ENCODE measurements at places on chromosomes 2 and 18.

DNA sequence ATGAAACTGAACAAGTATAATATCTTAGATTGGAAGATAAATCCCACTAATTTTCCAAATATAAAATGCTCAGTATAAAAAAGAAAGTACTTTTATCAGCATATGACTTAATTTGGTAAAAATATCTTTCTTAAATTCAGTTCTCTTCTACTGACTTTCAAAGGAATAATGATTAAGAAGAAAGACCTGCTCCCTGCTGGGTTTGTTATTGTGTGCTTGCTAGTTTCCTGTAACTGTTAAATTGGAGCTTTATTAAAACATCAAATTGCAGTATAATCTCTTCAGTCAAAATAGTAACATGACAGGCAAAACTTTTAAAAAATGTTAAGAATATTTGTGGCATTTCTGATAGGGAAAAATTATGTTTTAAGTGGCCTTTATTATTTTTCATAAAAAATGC lies 1317.4 kb upstream of the CDH2 start:
- DNase-seq: no peak

DNA sequence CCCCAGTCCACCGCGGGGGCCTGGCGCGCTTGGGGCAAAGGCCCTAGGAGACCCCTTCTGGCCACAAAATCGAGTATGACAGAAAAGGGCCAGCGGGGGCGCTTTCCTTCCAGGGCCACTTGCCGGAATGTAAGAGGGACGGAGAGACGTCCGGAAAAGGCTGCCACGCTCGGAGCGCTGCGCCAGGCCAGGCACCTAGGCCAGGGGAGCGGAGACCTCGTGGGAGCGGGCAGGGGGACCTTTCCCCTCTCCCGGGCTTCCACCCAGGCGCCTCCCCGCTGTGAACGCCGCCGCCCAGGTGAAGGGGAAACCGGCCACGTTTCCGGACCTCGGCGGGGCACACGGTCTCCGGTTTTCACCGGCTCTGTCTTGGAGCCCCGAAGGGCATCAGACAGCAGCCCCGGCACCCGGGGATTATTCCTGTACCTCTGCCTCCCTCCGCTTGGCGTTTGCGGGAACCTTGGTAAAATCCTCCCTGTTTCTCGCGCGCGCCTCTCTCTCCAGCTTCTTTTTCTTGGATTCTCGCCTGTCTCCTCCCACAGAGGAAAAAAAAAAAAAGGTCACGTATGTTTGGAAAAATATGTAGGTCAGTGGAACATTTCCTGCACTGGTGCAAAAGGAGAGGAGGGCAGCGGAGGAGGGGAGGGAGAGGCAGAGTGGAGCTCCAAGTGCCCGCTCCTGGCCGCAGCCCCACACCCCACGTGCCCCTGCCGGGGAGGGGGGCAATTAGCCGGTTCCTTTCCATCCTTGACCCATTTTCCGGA lies 1.2 kb upstream of the NPAS2 start:
- DNase-seq: no peak

DNA sequence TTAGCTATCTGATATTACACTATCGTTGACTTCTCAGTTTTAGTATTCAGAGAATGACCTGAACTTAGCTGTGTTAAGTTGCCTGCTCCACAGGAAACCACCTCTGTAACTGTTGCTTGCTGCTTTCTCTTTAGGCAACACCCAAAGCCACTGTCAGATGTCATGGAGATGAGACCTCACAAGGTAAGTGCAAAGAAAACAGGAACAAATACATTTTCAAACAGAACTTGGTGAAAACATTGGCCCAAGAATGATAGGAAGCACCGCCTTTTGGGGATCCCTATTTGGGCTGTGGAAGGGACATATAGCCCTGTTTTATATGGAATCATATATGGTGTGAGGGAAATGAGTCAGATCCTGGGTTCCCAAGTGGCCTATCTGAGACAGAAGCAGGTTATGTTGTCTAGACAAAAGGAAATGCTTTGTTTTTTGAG lies 143.4 kb downstream of the UBE2E3 start:
- no peak for DNase-seq

DNA sequence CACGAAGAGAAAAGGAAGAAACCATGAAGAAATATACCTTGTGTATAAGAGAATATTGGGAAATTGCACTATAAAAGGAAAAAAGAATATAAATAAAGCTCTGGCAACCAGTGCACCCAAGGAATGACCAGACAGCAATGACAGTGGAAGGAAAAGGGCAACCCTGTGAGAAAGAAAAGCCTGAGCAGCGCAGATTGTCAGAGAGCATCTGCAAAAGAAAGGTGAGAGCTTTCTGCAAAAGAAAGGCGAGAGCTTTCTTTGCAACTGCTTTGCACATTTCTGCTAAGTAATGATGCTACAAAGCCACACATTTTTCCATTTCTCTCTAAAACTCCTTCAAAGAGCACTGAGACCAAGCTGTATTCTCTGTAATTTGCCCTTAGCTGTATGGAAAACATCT lies 83.6 kb downstream of the CTNNA2 start:
- no peak for DNase-seq

- DNase-seq: no peak
These were observed 1.8 kb downstream of the TMX3 start for GRCh38 chr18:68713131-68713530.

- DNase-seq: no peak
These were observed 5.9 kb downstream of the SLC9A4 start for GRCh38 chr2:102478686-102479470.

DNA sequence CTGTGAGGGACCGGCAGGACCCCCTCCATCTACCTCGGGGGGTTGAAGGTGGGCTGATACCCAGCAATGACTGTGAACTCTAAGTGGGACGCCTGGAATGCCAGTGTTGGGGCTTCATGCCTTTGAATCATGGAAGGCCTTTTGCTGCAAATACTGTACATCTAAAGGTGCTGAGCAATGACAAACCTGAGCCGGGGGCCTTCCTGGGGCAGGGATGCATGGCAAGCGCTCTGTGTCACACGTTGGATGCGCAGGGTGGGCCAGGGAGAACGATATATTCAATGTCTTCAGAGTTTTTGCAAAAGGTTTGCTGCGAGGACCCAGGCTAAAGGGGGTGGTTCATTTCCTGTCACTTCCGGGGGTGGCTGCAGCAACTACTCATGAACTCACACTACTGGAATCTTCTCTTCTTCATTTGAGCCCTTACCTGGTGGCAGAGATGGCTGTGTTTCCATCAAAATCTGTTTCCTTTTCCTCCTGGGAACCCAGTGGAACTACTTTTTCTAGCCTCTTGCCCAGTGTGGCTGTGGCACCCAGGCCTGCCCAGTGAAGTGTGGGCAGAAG lies 24.1 kb upstream of the INHBB start:
- no peak for DNase-seq

- no peak for DNase-seq
These were observed 510.3 kb downstream of the RNF144A start for GRCh38 chr2:7427293-7428060.

GRCh38 chr18:8562919-8563318 lies 46.3 kb upstream of the RAB12 start:
- no peak for DNase-seq

DNA sequence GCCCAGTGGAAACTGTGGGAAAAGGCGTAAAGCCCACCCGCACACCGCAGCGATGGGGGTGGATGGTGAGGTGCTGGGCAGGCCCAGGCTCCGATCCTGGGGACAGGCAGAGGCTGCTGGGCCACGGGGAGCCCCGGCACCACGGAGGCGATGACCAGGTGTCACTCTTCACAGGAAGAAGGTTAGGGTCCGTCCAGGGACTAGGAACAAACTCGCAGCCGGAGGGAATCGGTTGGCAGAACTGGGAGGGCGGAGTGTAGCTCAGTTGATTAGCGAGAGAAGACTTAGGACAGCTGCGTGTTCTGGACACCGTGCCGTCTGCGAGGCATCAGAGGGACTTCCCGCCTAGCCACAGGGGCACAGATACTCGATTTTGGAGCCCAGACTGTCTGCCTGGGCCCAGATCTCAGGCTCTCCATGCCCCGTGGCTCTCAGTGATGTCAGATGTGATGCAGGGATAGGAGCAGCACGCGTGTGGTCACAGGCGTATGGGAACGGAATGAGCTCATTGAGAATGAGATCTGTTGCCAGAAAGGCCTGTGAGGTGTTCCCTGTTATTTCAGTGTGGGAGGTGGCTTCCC lies 16.1 kb upstream of the ALLC start:
- DNase-seq: no peak

- DNase-seq: no peak
These were observed 490.1 kb upstream of the REG3G start for GRCh38 chr2:78535395-78535794.

DNA sequence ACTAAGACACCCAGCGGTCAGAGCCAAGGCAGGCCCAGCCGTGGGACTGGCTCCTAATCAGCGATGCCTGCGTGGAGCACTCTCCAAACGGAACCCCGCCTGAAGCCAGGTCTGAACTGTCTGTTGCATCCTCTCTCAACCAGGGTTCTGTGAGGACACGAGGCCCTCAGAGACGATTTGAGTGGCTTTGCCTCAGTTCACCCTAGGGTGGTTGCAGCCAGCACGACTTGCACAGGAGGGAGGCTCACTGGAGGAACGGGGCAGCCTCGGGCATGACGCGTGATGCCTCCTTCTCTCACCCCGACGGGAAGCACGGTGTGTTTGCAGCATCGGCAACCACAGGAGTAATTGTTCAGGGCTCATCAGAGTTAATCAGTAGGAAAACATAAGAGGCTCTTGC lies 336.4 kb downstream of the EIPR1 start:
- no peak for DNase-seq

- no peak for DNase-seq
These were observed 36.9 kb upstream of the SLC14A1 start for GRCh38 chr18:45686891-45687611.

DNA sequence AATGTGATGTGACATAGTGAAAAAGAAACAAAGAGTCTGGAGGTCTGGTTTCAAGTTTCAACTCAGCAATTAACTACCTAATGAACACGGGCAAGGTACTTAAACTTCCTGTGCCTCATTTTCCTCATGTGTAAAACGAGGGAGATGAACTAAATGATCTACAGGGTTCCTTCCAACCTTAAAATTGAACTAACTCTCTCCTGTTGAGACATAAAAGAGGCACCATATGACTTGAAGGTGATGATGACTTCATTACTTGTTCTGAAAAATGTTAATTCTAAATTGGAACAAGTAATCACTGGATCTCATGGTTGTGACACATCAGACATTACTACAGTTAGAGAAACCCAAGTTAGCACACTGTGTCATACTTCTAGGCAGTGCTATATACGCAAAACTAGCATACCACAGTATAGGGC lies 8.9 kb upstream of the REL start:
- no peak for DNase-seq

DNA sequence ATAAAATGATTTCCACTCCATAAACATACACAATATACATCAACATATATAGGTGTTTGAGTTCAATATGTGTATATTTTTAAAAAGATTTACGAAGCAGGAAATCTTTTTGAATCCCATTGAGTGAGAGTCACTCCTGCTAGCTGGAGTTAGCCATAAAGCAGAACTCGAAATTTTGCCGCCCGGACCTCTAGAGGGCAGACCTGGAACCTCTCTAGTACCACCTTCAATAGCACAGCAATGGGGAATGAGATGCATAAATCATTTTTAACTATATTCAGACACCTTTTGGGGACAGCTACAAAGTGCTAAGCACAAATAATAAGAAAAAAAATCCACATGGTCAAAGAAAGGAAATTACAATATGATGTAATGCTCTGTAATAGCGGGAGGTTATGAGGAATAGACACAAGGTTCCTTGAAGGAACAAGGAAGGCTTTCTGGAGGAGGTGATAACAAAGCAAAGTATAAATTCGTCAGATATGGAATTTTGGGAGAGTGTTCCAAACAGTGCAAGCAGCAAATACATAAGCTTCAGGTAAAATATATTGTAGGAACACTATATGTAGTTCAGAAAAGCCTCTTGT lies 533.4 kb downstream of the ERBB4 start:
- DNase-seq: no peak

DNA sequence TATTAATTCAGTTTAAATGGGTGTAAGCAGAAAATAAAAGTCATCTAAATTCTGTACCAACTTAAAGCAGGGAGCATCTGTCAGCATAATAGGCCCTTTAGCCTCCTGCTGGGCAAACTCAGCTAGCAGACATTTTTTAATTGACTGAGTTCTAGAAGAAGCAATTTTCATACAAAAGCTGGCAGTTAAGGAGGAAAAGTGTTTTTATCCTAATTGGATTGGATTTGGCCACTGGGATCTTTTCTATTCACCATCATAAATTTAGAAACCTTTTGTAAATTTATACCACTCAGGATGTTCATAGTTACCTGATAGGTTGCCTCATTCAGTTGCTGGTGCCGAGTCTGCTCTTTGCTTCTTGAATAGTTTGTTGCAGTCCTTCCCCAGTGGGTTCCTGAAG lies 262.7 kb upstream of the FSIP2 start:
- no peak for DNase-seq

- DNase-seq: no peak
These were observed 500.6 kb upstream of the MYT1L start for GRCh38 chr2:2831633-2832032.

DNA sequence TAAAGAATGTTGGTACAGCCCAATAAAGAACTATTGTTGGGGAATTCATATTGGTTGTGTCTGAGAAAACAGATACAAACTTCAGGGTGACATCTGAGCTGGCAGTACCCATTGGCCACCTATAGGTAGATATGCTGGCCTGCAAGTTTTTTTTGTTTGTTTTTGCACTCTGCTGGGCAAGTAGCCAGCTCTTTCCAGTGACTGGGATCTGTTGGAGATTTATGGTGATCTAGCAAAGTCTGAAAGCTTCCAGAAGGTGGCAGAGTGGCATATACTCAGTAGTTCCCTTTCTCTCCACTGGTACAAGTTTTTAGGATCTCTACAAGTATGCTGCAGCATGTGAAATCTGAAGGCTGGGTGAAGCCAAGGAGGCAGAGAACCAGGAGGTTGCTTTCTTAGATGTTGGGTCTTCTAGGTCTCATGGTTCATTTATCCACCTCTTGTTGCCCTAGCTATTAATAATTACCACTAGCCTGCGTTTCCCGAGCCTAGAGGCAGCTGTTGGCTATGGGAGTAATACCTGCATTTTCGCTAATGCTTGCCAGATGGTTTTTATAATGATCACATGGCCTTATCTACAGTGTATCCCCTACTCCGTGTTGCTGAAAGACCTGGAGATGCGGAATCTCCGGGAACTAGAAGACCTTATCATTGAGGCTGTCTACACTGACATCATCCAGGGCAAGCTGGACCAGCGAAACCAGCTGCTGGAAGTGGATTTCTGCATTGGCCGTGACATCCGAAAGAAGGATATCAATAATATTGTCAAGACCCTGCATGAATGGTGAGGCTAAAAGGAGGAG lies 9.5 kb downstream of the COPS7B start:
- DNase-seq: no peak

- no peak for DNase-seq
These were observed 57.5 kb downstream of the NDUFA10 start for GRCh38 chr2:239967553-239968036.

GRCh38 chr2:20664431-20665242 lies 2.3 kb upstream of the GDF7 start:
- DNase-seq: no peak

- no peak for DNase-seq
These were observed 424.4 kb downstream of the DSEL start for GRCh38 chr18:67092141-67092540.

DNA sequence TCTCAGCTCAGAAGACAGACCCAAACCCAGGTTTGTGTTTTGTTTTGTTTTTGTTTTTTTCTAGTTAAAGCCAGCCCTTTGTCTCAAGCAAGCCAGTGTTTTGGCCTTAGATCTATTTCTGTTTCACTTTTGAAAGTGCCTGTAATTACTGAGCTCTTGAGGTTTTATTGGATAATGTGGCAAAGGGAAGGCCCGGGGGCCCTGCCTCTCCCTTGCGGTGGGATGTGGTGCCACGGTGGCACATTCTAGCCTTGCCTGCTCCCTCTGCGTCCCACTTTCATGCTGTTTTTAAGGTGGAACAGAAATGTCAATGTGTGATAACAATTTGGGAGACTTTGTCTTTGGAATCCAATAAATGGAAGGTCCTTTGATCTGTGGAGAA lies 2.5 kb downstream of the HPCAL1 start:
- no peak for DNase-seq

All from left renal pelvis (tissue), 4 donors.